Stimulated activated CD4-positive, alpha-beta T cell treated with anti-CD3 and anti-CD28 coated beads, Interleukin-4, amount 100 ng/mL, for 48 hours (primary cell): ENCODE measurements at places on chromosomes 2 and 18.

- no peak for DNase-seq
Measured at GRCh38 chr2:235870515-235870914, 297.7 kb downstream of the GBX2 start.

- no peak for DNase-seq
Measured at GRCh38 chr2:151777487-151777886, 43.2 kb upstream of the NEB start.

- no peak for DNase-seq
Measured at GRCh38 chr2:72908741-72909140, 8.6 kb upstream of the EMX1 start.

- no peak for DNase-seq
Measured at GRCh38 chr2:69390471-69390870, 3.4 kb upstream of the GFPT1 start.

DNA sequence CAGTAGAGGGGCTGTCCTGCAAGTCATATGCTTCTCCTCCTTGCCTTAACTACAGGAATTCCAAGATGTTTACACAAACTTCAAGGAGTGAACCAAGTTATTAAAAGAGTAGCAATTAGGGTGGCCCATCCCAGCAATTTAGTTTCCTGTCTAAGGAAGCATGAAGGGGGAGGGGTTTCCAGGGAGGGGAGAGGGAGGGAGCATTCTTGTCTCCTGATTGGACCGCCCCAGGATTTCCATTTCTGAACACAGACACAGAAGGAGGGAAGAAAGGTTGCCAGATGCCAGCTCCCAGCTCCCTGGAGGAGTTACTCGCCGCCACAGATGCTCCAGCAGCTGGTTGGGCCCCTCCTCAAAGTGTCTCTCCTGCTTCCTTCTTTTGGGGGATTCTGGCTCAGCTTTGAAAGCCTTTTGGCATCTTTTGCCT lies 107.6 kb downstream of the TRIB2 start:
- DNase-seq = no peak

GRCh38 chr2:128178650-128179460 lies 87.9 kb downstream of the UGGT1 start:
- peak; percentile 34 for DNase-seq

GRCh38 chr2:69202327-69202726 lies 184.7 kb downstream of the GFPT1 start:
- DNase-seq = no peak

DNA sequence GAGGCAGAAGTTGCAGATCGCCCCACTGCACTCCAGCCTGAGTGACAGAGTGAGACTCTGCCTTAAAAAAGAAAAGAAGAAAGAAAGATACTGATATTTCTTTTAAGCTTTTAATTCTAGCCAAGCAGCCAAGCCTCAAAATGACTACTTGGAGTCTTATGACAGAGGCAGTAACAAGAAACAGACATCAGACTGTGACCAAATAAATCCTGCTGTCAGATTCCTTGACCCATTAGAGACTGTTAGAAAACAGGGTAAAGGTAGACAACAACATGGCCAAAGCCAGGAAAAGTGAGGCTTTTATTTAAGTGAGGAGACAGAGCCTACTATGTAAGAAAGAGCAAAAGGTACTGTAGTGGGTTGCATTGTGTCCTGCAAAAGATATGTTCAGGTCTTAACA lies 83.4 kb upstream of the NARS1 start:
- DNase-seq = no peak

DNA sequence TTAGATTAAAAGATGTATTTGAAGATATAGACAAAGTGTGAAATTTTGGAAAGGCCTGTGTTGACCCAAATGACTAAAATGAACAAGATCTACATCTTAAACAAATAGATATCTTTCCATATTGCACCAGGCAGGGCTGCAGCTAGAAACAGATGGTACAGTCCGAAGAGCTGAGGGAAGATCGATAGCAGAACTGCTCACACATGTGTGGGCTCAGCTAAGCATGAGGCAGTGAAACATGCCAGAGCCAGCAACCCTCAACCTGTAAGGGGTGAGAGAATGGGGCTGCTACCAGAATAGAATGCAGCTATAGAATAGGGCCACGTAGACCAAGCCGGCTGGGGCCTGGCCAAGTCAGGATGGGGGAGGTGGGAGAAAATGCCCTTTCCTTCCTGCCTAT lies 87.8 kb downstream of the SLC5A7 start:
- no peak for DNase-seq

- DNase-seq = no peak
Measured at GRCh38 chr18:1124495-1124894, 219.8 kb downstream of the ADCYAP1 start.

DNA sequence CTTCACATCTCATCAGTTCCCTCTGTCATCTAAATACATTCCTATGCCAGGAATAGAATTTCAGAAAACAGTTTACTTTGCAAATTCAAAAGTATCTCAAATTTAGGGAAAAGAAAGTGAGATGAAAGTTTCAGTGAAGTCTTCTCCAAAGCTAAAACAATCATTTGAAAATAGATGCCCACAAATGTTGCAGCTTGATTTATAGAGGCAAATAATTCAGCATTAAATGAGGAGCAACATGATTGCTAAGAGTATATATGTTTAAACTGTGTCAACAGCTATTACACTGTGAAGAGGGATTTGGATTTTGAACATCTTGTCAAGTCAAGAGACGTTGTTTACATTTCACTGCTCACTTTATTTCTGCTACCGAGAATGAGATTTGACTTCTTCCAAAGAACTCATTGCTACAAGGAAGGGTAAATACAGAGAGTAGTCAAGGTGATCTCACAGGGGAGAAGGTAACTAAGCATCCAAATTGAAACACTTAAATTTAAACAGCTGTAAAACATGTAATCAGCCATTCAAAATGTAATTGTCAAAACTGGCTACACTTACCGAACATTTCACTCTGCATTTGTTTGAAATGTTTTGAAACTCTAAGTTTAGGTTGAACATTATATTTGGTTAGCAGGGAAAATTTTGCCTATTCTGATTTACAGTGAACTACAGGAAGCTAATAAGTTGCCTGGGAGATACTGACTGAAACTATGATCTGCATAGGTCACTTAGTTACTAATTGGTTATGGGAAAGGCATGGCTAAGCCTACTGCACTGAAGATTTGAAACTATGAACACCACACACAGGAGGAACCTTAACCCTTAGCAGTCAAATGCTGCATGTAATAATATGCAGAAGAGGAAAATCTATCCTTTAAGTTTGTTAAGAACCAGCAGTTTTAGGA lies 33.2 kb upstream of the GALNT3 start:
- DNase-seq = no peak

DNA sequence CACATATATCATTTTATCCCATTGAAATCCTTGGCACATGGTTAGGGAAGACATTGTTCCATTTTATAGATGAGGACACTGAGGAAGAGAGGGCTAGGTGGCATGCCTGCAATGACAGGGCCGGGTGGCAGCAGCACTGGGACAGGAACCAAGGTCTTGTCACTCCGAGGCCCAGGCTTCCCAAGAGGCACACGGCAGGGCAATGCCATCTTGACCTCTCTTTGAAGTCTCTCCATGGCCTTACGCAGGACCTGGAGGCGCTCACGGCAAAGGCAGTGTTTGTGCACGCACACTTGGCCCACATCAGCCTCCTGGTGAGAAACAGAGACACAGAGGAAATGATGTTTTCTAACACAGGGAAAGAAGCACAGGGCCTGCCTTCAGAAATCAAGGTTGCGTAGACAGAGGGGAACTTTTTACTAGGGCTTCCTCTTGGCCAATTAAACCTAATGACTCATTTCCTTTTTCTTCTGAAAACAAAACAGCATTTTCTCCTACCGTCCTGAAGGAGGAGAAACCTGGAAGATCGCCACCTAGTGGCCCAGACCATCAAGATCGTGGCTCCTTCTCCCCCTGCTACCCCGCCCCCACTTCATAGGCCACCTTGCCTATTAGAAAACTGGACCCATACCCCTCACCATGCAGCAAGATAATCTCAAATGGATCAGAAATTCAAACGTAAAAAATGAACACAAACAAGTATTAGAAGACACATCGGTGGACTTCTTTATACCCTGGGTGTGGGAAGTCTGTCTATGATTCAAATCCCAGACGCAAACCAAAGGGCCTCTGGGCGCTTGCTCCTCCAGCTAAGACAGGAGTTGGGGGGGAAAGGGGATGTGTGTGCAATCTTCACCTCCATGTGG lies 74.6 kb upstream of the SP3 start:
- peak; percentile 79 for DNase-seq

DNA sequence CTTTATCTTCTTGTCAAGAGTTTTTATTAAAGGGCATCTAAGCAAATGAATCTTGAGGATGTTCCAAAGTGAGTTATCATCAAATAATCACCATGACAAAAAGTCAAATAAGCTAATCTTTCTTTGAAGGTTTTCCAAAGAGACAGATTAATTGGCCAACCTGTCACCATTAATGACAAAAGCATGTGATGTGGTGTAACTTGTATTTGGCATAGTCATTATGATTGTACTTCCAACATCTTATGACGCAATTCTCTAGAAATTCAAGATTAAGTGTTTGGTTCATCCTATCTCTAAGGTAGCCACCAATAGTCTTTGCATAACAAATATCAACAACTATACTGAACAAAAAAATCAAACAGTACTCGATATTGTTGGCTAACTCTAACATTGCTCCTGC lies 28.6 kb downstream of the RBMS1 start:
- no peak for DNase-seq

GRCh38 chr2:75022516-75022915 lies 64.1 kb downstream of the POLE4 start:
- no peak for DNase-seq

GRCh38 chr2:238730001-238730669 lies 117.8 kb upstream of the TWIST2 start:
- DNase-seq = no peak

DNA sequence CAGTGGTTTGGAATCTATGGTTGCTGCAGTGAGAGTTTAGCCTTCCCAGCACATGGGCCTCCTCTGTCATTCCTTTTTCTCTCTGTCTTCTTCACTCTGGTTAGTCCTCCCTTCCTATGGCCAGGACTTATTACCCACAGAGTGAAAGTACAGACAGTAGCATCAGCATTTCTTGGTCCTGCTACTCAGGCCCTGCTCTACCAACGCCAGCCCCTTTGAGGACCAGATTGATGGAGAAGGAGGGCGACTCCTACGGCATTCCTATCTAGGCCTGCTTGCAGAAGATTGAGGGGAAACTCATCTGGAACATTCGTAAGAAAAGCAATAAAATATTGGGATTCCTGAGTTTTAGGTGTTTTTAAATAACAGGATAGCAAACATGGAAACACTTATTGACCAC lies 43.5 kb downstream of the BMP10 start:
- no peak for DNase-seq

DNA sequence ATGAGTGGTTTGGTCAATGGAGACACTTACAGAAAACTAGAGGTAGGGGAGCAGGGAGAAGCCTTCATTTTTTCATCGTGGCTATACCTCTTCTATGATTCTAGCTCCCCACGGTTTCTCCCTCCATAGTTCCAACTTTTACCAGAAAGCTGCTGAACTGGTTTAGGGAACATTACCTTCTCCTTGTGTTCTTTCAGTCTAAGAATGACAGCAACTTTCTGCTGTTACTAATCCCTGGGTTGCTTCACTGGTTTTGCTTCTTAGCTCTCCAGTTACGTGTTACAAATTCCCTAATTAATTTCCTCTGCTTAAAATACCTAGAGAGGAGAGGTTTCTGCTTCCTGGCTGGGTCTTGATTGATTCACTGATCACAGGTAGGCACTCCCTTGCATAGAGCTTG lies 499.9 kb downstream of the SLC4A3 start:
- DNase-seq = no peak

DNA sequence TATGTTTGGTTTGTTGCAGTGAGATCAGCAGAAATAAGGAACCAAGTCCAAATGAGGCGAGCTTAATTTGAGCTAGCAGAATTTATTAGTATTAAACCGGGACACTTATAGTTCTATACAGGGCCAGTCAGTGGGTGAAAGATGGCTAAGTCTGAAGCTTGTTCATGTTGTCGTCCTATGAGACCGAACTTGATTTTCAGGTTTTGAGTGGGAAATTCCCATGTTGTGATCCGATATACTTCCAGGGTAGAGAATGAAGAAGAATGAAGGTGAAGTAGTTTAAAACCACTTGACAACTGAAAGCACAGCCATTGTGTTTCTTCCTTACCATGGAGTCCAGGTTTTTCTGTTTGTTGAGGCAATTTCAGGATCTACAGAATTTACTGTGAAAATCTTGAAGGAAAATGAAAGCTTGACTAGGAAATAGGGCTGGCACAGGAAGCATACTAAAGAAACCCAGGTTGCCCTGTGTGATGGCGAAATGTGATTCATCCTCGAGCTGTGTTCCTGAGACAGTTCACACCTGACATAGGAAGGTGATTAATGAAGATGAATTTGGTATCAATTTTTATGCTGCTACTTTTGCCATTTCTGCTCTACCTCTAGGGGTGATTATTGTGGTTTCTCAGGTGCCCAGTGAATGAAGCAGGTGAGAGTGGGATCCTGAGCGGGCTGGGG lies 37.6 kb upstream of the MGAT5 start:
- no peak for DNase-seq

GRCh38 chr2:234204480-234204879 lies 154.0 kb downstream of the SPP2 start:
- no peak for DNase-seq

GRCh38 chr2:60212181-60212945 lies 341.1 kb downstream of the BCL11A start:
- DNase-seq = no peak

- no peak for DNase-seq
Measured at GRCh38 chr2:120930864-120931263, 195.2 kb downstream of the GLI2 start.

DNA sequence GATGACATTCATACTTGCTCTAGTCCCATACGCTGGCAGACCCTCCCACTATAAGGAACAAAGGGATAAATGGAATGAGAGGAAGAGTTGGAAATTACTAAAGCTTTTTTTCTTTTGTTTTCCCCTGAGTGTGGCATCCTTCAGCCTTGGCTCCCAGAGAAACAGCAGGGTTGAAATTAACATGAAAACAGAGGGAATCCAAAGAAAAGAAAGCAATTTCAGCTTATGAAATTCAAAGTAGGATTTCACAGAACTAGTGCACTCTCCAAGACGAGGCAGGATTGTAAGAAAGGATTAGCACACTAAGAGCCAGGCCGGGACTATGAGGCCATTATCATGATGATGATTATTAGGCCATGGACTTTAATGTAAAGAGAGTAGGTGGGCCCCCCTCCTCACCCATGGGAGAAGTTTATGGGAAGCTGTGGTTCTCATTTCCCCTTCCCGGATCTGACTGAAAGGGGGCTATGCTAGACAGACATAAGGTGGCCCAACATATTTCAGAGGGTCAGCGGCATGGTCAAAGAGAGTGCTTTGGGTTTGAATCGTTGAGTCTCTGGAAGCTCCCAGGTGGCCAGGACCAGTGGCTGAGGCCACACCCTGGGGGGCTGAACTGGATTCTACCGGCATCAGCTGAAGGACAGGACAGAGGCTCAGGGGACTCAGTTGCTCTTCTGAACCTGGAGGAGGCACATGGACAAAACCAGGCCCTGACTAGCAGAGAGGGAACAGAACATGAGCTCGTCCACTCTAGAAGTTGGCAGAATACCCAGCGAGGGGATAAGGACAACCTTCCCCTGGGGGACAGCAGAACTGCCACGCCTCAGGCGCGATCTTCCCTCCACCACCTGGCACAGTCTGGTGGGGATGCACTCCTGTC lies 100.1 kb upstream of the ARL4C start:
- no peak for DNase-seq
